Activated naive CD4-positive, alpha-beta T cell treated with anti-CD3 and anti-CD28 coated beads, Interleukin-2, amount 10 ng/mL, durations not matched to agents 7 days and 5 days (primary cell): ENCODE measurements at places on chromosomes 1 and 21.

DNA sequence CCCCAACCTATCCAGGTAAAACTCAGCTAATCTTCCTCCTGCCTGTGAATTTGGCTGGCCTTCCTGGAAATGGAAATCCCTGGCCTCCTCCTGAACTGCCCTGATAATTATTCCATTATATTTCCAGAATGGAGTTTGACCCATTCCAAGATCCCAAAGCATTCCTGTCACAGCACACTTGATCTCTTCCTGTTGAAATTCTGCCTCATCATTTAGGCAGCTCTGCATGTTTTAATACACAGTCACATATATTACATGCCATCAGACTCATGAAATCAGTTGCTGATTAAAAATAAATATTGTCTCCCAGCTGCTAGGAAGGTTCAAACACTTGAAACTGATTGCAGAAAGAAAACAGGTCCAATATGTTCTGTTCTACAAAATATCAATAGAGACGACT lies 148.2 kb upstream of the PALMD start:
- no peaks in the 10 kb centered on the region for H3K27me3 ChIP-seq
- H3K36me3 ChIP-seq: no peaks in the 10 kb centered on the region
- DNase-seq: no peak
- no peak overlapping the region for H3K27ac ChIP-seq
- no peak overlapping the region for H3K4me3 ChIP-seq

DNA sequence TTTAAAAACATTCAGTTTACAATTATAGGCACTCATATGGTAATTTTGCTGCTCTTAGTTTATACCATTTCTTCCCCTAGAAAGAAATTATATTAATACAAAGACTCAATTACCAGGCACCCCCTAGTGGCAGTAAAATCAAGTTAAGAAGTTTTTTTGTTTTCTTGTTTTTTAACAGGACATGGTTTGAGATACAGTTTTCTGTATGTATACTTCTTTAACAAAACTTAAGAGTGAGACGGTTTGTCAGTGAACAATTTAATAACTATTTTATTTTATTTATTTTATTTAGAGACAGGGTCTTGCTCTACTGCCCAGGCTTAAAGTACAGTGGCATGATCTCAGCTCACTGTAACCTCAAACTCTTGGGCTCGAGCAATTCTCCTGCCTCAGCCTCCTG lies 224.6 kb downstream of the FAF1 start:
- H3K27ac ChIP-seq: no peak overlapping the region
- H3K4me3 ChIP-seq: no peak overlapping the region
- H3K27me3 ChIP-seq: no peaks in the 10 kb centered on the region
- H3K4me1 ChIP-seq: peaks cover 18% of the 10 kb centered on the region
- no peak for DNase-seq

DNA sequence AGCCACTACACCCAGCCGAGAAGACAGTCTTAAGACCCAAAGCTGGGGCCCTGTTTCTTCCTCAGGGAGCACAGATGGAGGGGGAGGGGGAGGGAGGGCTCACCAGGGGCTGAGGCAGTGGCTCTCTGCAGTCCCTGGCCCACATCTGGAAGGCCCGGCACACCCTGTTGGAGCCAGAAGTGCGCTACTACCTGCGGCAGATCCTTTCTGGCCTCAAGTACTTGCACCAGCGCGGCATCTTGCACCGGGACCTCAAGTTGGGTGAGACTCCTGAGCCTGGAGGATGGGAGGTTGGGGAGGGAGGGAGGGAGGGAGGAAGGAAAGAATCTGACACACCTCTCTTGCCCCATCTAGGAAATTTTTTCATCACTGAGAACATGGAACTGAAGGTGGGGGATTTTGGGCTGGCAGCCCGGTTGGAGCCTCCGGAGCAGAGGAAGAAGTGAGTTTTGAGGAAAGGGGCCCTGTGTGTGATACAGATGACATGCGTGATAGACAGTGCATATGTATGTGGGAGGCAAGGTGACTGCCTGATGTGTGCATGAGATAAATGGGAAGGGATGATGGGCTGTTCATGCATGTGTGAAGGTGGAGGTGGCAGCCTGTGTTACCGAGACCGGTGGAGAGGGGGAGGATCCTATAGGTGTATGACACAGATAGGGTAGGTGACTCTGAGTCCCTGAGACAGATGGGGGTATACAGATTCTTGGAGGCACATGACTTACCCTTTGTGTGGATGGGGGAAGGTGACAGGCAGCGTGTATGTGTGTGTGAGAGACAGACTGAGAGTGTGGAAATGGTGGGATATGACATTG lies 1.5 kb downstream of the PLK3 start:
- H3K27me3 ChIP-seq: no peaks in the 10 kb centered on the region
- H3K36me3 ChIP-seq: peaks cover 46% of the 10 kb centered on the region
- peaks cover 58% of the 10 kb centered on the region for H3K4me1 ChIP-seq

- H3K27ac ChIP-seq: no peak within 1 kb of the TSS
- H3K4me1 ChIP-seq: no peaks in the 10 kb centered on the region
- DNase-seq: no peak
- no peak within 1 kb of the TSS for H3K4me3 ChIP-seq
These were observed at the start of gene DSCAM for GRCh38 chr21:40846587-40847411. DSCAM (minus strand) TSS chr21:40847158; CDS start chr21:40846661, 497 bp downstream.

GRCh38 chr1:205013683-205014367 lies 29.2 kb upstream of the CNTN2 start:
- H3K27me3 ChIP-seq: peaks cover 25% of the 10 kb centered on the region
- no peak overlapping the region for H3K4me3 ChIP-seq
- H3K36me3 ChIP-seq: no peaks in the 10 kb centered on the region
- H3K27ac ChIP-seq: no peak overlapping the region
- H3K4me1 ChIP-seq: no peaks in the 10 kb centered on the region

DNA sequence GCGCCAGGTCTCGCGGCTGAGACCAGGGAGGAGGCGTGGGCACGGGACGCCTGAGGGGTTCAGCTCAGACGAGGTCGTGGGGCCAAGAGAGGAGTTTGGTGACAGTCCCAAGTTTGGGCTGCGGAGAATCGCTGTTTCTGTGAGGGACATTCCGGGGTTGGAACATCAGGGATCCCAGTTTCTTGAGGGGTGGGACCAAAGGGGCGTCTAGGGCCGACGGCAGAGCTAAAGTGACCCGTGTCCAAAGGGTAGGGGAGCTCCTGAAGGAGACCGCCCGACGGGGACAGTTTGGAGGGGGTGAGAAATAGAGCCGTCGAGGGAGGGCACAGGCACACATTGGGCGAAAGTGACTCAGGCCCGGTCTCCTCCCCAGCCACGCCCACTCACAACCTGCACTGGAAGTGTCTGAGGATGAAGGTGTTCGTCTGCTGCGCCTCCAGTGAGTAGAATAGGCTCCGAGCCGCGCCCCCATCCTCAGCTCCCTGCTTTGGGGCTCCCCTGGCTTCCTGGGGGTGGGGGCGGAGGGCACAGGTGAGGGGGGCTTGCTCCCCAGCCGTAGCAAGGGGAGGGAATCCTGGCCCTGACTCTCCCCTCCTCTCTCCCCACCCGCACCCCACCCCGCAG lies 7.0 kb downstream of the EFNA3 start:
- H3K27ac ChIP-seq: peak overlapping the region; percentile 92
- H3K4me1 ChIP-seq: peaks cover 44% of the 10 kb centered on the region
- peaks cover 53% of the 10 kb centered on the region for H3K27me3 ChIP-seq
- DNase-seq: peak; percentile 81
- H3K36me3 ChIP-seq: peaks cover 9% of the 10 kb centered on the region

DNA sequence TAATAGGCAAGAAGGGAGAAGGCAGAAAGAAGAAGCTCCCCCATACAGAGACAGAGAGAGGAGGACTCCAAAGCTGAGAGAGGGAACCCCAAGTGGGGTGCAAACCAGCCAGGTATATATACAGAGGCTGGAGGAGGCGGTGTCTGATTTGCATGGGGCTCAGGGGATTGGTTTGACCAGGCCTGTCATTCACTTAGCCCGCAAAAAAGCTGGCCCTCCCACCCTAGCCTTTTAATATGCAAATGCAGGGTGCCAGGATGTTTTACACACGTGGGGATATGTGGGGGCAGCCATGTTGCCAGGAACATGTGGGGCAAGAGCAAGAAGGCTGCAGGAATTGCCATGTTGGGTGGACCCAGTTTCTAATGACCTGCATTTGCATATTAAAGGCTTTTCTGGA lies 37.0 kb upstream of the TENT5B start:
- H3K27me3 ChIP-seq: no peaks in the 10 kb centered on the region
- peaks cover 18% of the 10 kb centered on the region for H3K4me1 ChIP-seq
- DNase-seq: peak; percentile 26
- no peak overlapping the region for H3K27ac ChIP-seq

DNA sequence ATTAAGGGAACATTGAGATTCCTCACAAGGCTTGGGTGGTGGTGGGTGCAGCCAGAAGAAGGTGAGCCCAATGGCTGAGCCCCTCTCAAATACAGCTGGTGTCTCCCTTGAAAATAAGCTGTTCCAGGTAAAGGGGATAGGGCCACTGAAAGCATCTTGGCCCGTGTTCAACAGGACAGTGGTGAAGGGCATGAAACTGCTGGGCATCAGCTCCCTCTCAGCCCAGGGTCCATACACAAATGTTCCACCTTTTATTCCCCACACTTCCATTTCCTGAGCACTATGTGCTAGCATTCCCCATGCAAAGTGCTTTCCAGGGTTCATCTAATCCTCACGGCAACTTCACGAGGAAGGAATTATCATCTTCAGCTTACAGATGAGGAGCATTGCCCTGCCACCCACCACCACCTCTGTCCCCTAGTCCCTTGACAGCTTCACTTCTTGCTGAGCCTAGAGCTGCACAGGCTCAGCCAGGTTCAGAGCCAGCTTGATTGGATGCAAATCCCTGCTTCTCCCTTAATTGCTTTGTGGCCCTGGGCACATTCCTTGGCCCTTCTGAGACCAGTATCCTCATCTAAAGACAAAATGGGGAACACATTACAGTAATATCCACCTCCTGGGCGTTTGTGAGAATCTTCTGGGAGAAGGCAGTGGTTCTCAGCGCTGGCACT lies 9.6 kb downstream of the TAGLN2 start:
- peak overlapping the region; percentile 56 for H3K27ac ChIP-seq
- H3K36me3 ChIP-seq: peaks cover 57% of the 10 kb centered on the region
- no peak overlapping the region for H3K4me3 ChIP-seq
- peak; percentile 18 for DNase-seq
- peaks cover 83% of the 10 kb centered on the region for H3K4me1 ChIP-seq
- H3K27me3 ChIP-seq: no peaks in the 10 kb centered on the region

DNA sequence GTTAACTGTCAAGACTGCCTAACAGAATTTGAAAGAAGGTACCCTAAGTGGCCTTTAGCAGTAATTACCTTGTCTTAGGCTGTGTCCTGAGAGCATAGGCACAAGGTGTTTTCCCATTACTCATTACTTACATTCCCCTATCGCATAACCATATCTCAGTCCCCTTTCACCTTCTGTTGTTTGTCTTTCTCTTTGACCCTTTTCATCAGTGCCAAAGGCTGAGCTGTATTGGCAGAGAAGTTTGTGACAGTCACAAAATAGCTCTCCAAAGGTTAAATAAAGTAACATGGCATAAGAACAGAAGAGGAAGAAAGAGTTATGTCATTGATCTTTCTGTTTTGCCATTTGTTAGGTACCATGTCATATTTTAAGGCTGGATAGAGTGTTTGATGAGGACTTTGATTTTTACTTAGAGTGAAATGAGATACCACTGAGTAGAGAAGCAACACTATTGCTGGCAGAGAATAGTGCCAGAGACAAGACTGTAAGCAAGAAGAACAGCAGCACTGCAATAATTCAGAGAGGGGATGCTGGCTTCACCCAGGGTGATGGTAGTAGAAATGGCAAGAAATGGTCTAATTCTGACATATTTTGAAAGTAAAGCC lies 497.8 kb downstream of the TTLL7 start:
- no peak overlapping the region for H3K4me3 ChIP-seq
- H3K36me3 ChIP-seq: peaks cover 36% of the 10 kb centered on the region
- no peak for DNase-seq
- H3K27me3 ChIP-seq: no peaks in the 10 kb centered on the region

DNA sequence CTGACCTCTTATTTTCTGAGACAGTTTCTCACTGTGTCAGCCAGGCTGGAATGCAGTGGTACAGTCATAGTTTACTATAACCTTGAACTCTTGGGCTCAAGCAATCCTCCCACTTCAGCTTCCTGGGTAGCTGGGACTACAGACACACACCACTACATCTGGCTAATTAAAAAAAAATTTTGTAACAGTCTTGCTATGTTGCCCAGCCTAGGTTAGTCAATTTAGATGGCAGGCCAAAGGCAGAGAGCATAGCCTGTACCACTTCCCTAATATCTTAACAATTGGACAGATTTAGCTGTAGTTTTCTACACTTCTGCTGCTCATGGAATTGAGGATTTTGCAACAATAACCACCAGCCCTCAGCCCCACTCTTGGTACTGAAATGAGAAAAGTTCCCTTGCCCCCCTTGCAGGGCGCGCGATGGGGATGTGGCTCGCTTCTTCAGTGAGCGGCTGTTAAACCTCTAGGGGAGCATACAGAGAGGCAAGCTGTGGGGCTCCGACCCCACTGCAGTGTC lies 34.9 kb upstream of the PTGFRN start:
- peaks cover 13% of the 10 kb centered on the region for H3K4me1 ChIP-seq
- H3K36me3 ChIP-seq: no peaks in the 10 kb centered on the region
- no peak overlapping the region for H3K27ac ChIP-seq

GRCh38 chr1:201636097-201636496 lies 97.2 kb downstream of the NAV1 start:
- H3K4me3 ChIP-seq: no peak overlapping the region
- no peaks in the 10 kb centered on the region for H3K4me1 ChIP-seq
- H3K36me3 ChIP-seq: no peaks in the 10 kb centered on the region

- H3K4me1 ChIP-seq: peaks cover 2% of the 10 kb centered on the region
- H3K27ac ChIP-seq: no peak overlapping the region
- H3K36me3 ChIP-seq: peaks cover 22% of the 10 kb centered on the region
- no peaks in the 10 kb centered on the region for H3K27me3 ChIP-seq
- no peak for DNase-seq
These were observed 79.3 kb downstream of the KIAA0319L start for GRCh38 chr1:35477870-35478269.

DNA sequence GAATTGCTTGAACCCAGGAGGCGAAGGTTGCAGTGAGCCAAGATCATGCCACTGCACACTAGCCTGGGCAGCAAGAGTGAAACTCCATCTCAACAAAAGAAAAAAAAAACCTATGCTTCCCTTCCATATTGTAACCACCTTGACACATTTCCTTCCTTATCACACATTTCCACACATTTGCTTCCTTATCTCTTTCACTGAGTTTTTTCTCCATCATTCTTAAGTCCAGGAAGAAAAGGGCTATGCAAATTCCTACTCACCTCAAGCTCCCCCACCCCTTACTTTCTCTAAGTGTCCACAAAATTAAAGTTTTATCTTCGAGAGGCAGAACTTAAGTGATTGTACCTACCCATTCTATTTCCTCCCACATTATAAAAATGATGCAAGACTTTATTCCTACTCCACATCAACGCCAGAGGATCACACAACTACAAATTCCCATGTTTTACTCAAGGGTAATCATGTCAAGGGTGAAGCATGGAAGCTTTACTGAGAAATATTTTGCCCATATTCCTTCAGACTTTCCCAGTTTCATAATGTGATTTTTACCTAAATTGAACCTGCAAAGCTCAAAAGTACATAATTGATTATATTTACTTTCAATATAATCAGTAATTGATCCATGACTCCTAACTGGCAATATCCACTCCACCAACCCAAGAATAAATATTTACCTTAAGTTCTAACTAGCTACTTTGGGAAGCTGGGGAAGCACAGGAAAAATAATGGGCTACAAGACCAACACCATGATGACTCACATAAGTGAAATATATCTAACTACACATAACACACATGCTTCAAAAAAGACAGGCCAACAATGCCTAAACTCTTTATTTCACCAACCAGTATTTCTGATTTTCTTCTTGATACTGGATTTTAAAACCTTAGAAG lies 9.3 kb downstream of the WDR77 start:
- peak overlapping the region; percentile 43 for H3K27ac ChIP-seq
- H3K4me1 ChIP-seq: peaks cover 24% of the 10 kb centered on the region
- H3K4me3 ChIP-seq: no peak overlapping the region
- H3K27me3 ChIP-seq: no peaks in the 10 kb centered on the region

- H3K36me3 ChIP-seq: no peaks in the 10 kb centered on the region
- peak overlapping the region; percentile 1 for H3K27ac ChIP-seq
- peaks cover 25% of the 10 kb centered on the region for H3K27me3 ChIP-seq
- DNase-seq: no peak
- H3K4me1 ChIP-seq: peaks cover 39% of the 10 kb centered on the region
- peak overlapping the region; percentile 21 for H3K4me3 ChIP-seq
These were observed 119.7 kb downstream of the PPIAL4G start for GRCh38 chr1:148363439-148363810.
